ENCODE measurements at places on chromosomes 7 and 10. TPM values are rescaled to one million over a fixed set of nuclear protein-coding genes. Genes with fewer than 3 reads are reported as not detected.

- DNase-seq = no peak
These were observed 17.6 kb upstream of the LAMB1 start for GRCh38 chr7:108020585-108020984.

GRCh38 chr7:122298618-122299017, 5.9 kb downstream of the FEZF1 start:
- no peak for DNase-seq

GRCh38 chr10:52526251-52526823, 212.3 kb downstream of the DKK1 start:
- DNase-seq = no peak

DNA sequence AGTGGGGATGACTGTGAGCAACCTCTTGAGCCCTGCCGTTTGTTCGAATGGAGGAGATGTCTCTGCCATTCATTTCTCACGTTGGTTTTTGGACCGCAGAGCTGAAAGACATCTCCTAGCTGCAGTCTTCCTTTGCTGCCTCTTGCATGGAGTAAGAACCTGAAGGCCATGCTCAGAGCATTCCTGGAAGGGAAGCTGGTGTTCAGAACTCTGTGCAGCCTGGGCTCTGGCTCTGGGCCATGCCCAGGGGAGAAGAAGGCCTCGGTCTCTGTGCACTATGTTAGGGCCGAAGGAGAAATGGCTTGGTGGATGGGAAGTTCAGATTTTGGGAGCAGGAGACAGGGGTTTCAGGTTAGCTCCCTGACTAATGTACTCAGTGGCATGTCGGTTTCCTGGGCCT, 22.9 kb downstream of the SFTPD start:
- peak; percentile 79 for DNase-seq

DNA sequence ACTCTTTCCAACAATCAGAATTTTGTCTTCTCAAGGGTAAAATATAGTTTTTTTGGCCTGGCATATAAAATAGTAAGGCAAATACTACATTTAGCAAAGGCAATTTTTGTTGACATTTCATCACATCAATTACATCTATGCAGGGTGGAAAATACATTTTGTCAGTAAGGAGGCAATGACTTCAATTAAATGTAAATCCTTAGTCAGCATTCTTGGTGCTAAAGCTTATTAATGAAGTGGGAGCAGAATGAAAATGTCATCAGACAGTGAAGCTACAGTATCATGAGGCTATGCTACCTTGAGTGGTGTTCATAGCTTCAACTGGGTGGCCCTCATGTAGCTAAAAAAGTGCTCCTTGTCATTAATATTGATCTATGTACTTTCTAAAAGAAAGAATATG, 8.9 kb downstream of the LRRTM3 start:
- DNase-seq = no peak

The DMBT1 gene
- not detected for total RNA-seq

All from esophagus muscularis mucosa (tissue), 4 donors.